ENCODE measurements at places on chromosomes 4 and X. TPM values are rescaled to one million over a fixed set of nuclear protein-coding genes. Genes with fewer than 3 reads are reported as not detected.

DNA sequence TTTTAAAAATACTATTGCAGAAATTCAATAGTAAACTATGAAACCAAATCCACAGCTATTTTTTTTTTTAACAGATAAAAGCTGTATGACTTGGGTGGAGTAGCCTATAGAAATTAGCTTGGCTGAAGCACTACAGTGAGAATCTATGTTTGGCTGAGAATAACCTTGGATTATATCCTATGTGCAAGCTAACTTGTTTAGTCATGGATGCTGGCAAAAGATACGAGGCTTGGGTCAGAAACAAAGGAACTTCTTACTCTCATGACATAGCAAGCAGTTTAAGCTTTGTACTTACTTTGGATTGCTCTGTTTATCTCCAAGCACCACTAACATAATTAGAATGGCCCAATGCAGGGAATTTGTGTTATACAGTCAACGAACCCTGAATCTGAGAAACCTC is 119.2 kb upstream of the GRID2 start:
- H3K36me3 ChIP-seq: no peaks in the 10 kb centered on the region
- DNase-seq: no peak
- no peaks in the 10 kb centered on the region for H3K27me3 ChIP-seq
- no peak overlapping the region for H3K4me3 ChIP-seq
- H3K4me1 ChIP-seq: no peaks in the 10 kb centered on the region

GRCh38 chr4:184019076-184019475 is 114.0 kb downstream of the STOX2 start:
- no peaks in the 10 kb centered on the region for H3K4me1 ChIP-seq
- no peak overlapping the region for H3K27ac ChIP-seq
- no peak overlapping the region for H3K4me3 ChIP-seq

DNA sequence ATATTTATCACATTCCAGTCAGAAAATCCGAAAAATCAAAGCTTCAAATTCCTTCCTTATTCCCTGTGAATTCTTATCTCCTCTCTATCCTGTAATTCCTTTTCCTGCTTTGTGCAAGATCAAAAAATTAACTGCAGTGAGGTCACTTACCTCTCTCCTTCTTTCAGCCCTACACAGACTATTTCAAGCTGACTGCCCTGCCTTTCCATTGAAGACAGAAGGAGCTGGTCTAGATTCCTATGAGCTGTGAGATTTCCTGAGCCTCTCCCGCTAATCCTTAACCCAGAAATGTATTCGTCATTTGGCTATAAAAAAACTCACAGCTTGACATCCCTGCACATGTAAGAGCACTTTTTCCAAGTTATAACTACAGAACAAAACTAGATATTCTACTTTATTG is 26.6 kb downstream of the TRIML2 start:
- H3K27me3 ChIP-seq: no peaks in the 10 kb centered on the region
- no peak overlapping the region for H3K27ac ChIP-seq
- DNase-seq: no peak
- H3K4me1 ChIP-seq: no peaks in the 10 kb centered on the region
- H3K4me3 ChIP-seq: no peak overlapping the region
- no peaks in the 10 kb centered on the region for H3K36me3 ChIP-seq

- H3K4me3 ChIP-seq: no peak overlapping the region
- peaks cover 4% of the 10 kb centered on the region for H3K4me1 ChIP-seq
- H3K36me3 ChIP-seq: no peaks in the 10 kb centered on the region
Observed at GRCh38 chr4:139791681-139792080, 126.1 kb downstream of the MGST2 start.

- no peaks in the 10 kb centered on the region for H3K36me3 ChIP-seq
- peaks cover 2% of the 10 kb centered on the region for H3K4me1 ChIP-seq
- H3K27ac ChIP-seq: no peak overlapping the region
- H3K4me3 ChIP-seq: no peak overlapping the region
- no peak for DNase-seq
- no peaks in the 10 kb centered on the region for H3K27me3 ChIP-seq
Observed at GRCh38 chr4:87309625-87310024, 13.1 kb downstream of the HSD17B13 start.

DNA sequence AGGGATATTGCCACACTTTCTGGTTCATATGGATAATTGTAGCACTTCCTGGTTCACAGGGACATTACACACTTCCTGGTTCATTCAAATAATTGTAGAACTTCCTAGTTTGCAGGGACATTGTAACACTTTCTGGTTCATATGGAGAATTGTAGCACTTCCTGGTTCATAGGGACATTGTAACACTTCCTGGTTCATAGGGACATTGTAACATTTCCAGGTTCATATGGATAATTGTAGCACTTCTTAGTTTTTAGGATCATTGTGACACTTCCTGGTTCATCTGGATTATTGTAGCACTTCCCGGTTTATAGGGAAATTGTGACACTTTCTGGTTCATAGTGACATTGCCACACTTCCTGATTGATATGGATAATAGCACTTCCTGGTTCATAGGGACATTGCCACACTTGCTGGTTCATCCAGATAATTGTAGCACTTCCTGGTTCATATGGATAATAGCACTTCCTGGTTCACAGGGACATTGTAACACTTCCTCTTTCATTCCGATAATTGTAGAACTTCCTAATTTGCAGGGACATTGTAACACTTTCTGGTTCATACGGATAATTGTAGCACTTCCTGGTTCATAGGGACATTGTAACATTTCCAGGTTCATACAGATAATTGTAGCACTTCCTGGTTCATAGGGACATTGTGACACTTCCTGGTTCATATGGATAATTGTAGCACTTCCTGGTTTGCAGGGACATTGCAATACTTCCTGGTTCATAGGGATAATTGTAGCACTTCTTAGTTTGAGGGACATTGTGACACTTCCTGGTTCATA is 59.2 kb upstream of the CD99 start:
- H3K36me3 ChIP-seq: no peaks in the 10 kb centered on the region
- no peak for DNase-seq
- H3K27ac ChIP-seq: no peak overlapping the region
- H3K4me3 ChIP-seq: no peak overlapping the region

DNA sequence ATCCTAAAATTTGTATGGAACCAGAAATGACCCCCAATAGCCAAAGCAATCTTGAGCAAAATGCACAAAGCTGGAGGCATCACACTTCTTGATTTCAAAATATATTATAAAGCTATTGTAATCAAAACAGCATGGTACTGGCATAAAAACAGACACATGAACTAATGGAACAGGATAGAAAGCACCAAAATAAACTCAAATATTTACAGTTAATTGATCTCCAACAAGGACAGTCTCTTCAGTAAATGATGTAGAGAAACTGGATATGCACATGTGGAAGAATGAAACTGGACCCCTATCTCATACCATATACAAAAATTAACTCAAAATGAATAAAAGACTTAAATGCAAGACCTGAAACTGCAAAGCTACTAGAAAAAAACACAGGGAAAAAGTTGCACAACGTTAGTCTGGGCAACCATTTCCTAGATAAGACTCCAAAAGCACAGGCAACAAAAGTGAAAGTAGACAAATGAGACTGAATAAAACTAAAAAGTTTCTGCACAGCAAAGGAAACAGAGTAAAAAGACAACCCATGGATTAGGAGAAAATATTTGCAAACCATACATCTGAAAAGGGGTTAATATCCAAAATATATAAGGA is 64.9 kb downstream of the CD99L2 start:
- no peaks in the 10 kb centered on the region for H3K4me1 ChIP-seq
- no peaks in the 10 kb centered on the region for H3K27me3 ChIP-seq
- H3K27ac ChIP-seq: no peak overlapping the region
- H3K4me3 ChIP-seq: no peak overlapping the region
- no peaks in the 10 kb centered on the region for H3K36me3 ChIP-seq
- DNase-seq: no peak

- no peak for DNase-seq
- H3K4me1 ChIP-seq: no peaks in the 10 kb centered on the region
- no peaks in the 10 kb centered on the region for H3K27me3 ChIP-seq
- H3K27ac ChIP-seq: no peak overlapping the region
Observed at GRCh38 chr4:109571494-109571893, 11.4 kb downstream of the MCUB start.

GRCh38 chr4:46274717-46275116 is 115.2 kb downstream of the GABRA2 start:
- H3K4me3 ChIP-seq: no peak overlapping the region
- no peaks in the 10 kb centered on the region for H3K27me3 ChIP-seq
- H3K36me3 ChIP-seq: no peaks in the 10 kb centered on the region
- DNase-seq: no peak

DNA sequence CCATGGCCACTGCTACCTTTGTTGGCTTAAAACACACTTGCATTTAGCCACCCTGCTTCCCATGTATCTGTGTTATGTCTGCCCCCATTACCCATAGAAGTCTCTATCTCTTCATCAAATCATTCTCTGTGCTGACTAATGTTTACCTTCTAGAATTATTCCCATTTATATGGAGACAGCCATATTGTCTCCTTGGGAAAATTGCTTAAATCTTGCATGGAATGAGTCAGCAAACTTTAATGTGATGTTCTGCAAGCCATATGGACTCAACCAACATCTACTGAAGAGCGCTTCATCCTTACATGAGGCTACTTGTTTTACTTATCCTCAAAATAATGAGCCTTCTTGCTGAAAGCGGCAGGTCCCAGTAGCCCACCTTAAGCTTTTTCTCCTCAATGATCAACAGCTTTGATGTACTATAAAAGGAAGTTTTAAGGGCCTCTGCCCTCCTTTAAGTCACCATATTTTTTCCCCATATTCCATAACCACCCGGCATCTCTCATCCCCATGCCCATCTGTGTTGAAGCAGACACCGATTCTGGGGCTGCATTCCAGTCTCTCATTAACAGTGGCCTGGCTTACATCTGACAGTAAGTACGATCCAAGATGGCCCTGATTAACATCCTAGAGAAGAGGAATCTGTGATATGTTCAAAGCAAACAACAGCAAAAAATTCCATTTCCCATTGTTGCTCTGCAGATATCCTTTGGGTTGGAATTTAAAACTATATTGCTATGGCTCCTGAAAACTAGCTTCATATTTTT is 130.4 kb downstream of the ARHGAP6 start:
- no peak overlapping the region for H3K4me3 ChIP-seq
- peaks cover 3% of the 10 kb centered on the region for H3K4me1 ChIP-seq
- H3K27me3 ChIP-seq: no peaks in the 10 kb centered on the region
- no peaks in the 10 kb centered on the region for H3K36me3 ChIP-seq
- DNase-seq: no peak
- no peak overlapping the region for H3K27ac ChIP-seq

DNA sequence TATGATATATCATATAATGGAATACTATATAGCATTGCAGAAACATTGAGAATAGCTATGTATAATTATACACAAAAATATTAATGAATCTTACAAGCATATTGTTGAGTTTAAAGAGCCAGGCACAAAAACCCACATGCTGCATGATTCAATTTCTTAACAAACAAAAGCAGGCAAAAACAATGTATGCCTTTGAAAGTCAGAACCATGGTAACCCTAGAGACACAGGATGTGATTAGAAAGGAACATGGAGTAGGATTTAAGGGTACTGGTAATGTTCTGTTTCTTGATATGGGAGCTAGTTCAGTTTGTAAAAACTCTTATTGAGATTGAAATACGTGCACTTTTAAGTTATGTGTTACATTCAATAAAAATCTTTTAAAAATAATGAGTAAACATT is 21.5 kb downstream of the CXCL8 start:
- no peak for DNase-seq
- no peaks in the 10 kb centered on the region for H3K4me1 ChIP-seq
- no peaks in the 10 kb centered on the region for H3K36me3 ChIP-seq

DNA sequence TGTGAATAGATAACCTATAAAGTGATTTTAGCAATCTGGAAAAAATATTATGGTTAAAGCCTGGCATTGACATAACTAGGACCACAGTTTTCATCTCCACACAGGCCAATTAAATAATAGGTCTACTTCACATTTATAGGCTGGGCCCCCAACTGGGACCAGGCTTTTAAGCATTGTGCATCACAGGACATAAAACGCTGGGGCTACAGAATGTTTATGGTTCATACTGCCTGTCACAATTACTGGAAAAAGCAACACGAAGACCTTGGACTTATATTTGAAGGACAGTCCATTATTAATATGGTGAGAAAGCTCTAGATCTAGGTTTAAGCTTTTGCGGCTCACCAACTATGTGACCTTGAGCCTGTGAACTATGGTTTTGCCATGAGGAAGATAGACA is 94.2 kb downstream of the MFAP3L start:
- DNase-seq: no peak
- H3K4me3 ChIP-seq: no peak overlapping the region
- H3K36me3 ChIP-seq: no peaks in the 10 kb centered on the region
- no peak overlapping the region for H3K27ac ChIP-seq
- no peaks in the 10 kb centered on the region for H3K27me3 ChIP-seq

DNA sequence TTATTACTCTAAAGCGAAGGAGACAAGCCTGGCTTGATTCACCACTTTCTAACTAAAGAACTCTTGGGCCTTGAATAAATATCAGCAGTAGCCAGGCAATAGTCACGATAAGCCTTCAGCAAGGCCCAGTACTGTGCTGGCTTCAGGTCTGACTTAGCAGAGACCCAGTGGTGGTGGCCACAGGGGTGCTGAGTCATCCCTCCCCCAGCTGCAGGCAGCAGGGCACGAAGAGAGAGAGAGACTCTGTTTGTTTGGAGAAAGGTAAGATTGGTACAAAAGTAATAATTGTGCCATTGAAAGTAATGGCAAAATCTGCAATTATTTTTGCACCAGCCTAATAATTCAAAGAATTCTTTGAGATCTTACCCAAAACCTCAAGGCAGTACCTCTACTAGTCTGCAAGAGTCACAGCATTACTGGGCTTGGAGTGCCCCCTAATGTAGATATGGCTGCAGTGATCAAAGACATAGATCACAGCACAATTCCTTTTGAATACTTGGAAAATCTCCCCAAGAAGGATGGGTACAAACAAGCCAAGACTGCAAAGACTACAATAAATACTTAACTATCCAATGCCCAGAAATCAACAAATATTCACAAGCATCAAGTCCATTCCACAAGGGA is 159.5 kb upstream of the USP38 start:
- H3K4me1 ChIP-seq: no peaks in the 10 kb centered on the region
- H3K36me3 ChIP-seq: no peaks in the 10 kb centered on the region
- no peak for DNase-seq
- no peak overlapping the region for H3K27ac ChIP-seq
- no peaks in the 10 kb centered on the region for H3K27me3 ChIP-seq

Gene CCNA2
- total RNA-seq: 0.65 TPM

Gene HTN1
- not detected for total RNA-seq

Gene GALNTL6
- total RNA-seq: 0.11 TPM

Gene ETNPPL
- total RNA-seq: not detected

Gene PDCL2
- total RNA-seq: not detected

Gene GPC4
- 9.0 TPM for total RNA-seq
